ENCODE measurements at places on chromosomes 2 and 18.
A peak's percentile ranks its signal among the peaks of the same experiment; 100 is the strongest.

- no peak for DNase-seq
These were observed 257.2 kb downstream of the SRBD1 start for GRCh38 chr2:45353879-45354278.

DNA sequence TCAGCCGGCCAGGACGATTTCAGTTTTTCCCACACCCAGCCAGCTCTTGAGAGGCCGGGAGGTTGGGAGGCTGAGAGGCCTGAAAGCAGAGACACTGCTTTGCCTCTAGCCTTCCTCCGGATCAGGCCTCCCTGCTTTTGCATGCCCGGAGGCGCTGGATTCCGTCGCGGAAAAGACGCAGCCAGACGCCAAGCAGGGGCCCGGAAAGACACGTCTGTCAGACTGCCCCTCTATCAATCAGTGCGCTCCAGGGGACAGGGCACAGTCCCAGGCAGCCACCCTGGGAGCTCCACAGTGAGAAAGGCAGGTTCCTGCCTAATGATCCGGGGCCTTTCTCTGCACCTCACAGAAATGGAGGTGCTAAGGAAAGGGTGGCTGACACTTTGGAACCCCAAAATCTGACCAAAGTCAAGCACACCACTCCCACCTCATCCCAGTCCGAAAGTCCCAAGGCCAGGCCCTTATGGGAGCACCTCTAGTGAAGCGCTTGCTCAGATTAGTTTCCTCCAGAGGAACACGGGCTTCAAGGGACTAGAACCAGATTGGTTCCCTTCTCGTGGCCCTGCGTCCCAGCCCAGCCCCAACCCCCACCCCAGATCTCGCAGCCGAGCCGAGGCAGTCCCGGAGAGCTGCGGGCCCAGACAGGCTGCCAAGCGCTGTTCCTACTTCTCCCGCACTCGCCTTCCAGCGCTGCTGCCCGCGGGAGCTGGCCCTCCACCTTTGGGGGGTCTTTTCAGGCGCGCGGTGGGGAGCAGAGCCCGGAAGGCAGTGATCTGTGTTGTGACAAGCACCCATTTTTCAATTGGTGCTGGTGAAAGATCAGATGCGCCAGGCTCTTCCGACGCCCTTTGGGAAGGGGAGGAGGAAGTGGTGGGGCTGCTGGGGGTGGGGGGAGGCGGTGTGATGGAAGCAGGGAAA is 5.0 kb downstream of the DLX1 start:
- no peak for DNase-seq

GRCh38 chr18:22828171-22828570 is 105.0 kb upstream of the RBBP8 start:
- no peak for DNase-seq

DNA sequence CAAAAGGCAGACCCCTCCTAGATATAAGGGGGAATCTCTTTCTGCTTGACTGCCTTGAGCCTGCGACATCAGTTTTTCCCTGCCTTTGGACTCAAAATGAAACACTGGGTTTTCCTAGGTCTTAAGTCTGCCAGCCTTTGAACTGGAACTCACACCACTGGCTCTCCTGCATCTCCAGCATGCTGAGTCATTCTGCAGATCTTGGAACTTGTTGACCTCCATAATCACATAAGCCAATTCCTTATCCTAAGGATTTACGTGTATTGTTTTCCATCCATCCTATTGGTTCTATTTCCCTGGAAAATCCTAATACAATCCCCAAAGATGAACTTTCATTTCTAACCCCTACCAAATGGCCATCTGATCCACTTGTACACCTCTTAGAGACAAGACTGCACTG is 88.0 kb downstream of the AFF3 start:
- DNase-seq: no peak

GRCh38 chr2:43424262-43425207 is 171.3 kb downstream of the THADA start:
- DNase-seq: peak; percentile 30

DNA sequence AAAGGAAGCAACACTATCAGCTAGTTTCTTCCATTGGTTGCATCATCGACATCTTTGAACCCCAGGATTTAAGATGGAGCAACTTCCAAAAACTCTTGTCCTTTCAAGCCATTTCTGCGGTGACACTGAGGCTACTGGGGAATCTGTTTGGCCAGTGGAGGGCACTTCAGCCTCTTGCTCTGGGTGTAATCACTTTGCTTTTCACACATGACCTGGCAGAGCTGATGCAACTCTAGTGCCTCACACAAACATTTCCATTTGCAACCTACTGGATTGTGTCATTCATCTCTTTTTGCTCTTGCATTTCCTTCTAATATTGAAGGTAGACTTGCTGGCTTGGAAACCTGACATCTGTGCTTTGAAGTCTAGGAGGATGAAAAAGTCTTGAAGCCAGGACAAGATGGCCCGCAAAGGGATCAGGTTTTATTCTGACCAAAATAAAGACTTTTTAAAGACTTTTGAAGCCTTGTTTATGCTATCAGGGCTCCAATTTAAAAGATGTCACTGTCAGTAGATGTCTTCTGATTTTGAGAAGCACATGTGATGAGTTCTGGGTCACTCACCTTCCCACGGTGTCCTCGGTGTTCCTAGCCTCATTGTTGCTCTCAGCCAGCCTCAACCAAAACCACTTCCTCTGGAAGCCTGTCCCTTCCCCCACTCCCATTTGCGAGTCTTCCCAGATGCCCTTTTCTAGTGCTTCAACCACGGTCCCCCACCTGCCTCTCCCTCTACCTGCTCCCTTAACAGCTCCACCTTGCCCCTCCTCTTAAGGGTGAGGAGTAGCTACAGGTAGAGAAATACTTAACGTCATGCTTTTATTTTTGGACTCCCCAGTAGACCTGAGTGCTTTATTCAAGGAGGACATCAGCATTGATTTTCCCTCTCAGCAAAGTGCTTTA is 69.7 kb upstream of the KCNE4 start:
- DNase-seq: peak; percentile 12

GRCh38 chr2:47503481-47504070 is 100.6 kb downstream of the MSH2 start:
- DNase-seq: no peak

- no peak for DNase-seq
These were observed 949.4 kb upstream of the FANCL start for GRCh38 chr2:59190518-59190917.

DNA sequence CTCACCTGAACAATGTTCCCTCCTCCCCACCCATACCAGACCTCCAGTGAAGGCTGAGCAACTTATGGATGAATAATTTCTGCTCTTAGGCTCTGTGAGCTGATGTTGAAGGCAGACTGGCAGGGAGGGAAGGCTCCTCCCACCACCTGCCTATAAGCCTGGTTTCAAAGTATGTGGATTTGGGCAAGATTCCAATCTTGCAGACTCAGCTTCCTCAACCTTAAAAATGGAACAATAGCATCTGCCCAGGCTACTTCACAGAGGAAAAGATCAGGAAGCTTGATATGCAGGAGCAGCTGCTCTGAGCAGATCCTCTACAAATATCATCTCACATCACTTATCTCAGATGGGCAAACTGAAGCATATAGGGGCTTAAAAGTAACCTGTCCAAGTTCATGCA is 112.2 kb downstream of the ZFP36L2 start:
- no peak for DNase-seq

GRCh38 chr2:45450634-45451033 is 160.4 kb downstream of the SRBD1 start:
- DNase-seq: no peak

DNA sequence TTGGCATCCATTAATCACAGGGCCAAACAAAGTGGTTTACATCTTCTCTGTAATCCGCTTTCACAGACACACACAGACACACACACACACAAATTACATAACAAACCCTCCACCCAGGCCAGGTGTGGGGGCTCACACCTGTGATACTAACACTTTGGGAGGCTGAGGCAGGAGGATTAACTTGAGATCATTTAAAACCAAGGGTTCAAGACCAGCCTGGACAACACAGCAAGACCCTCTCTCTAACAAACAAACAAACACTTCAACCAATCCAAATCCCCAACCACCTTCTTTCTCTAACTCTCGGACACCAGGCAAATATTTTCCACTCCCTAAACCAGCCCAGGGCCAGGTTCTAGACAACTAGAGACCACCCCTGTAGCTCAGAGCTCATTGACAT is 79.5 kb upstream of the XPO1 start:
- no peak for DNase-seq

DNA sequence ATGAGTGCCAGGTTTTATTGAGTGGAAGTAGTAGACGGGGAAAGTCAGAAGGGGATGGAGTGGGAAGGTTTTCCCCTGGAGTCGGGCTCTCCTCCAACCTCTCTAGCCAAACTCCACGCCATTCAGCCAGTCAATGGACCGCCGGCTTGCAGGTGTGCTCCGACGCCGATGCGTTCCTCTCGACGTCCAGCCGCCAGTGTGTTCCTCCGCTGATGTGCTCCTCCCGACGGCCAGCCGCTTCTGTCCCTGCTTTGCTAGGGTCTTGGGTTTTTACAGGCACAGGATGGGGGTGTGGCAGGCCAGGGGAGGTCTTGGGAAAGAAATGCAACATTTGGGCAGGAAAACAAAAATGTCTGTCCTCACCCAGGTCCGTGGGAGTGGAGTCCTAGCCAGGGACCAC is 94.3 kb upstream of the TEX51 start:
- DNase-seq: no peak

DNA sequence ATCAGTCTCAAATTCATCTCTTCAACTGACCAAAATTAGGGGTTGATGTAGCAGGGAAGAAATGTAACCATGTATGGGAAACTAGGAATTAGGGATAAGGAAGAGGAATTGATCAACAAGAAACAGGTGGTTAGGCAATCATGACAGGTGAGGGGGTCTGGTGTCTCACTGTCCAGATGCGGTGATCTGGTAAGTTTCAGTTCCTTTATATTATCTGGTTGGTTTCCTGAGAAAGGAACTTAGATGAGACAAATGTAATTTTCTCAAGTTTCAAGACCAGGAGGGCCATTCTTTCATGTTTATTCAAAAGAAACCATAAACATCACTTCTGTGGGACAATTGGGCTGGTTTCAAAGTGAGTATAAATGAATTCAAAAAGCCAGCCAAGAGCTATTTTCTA is 306.2 kb upstream of the KCNJ3 start:
- no peak for DNase-seq

DNA sequence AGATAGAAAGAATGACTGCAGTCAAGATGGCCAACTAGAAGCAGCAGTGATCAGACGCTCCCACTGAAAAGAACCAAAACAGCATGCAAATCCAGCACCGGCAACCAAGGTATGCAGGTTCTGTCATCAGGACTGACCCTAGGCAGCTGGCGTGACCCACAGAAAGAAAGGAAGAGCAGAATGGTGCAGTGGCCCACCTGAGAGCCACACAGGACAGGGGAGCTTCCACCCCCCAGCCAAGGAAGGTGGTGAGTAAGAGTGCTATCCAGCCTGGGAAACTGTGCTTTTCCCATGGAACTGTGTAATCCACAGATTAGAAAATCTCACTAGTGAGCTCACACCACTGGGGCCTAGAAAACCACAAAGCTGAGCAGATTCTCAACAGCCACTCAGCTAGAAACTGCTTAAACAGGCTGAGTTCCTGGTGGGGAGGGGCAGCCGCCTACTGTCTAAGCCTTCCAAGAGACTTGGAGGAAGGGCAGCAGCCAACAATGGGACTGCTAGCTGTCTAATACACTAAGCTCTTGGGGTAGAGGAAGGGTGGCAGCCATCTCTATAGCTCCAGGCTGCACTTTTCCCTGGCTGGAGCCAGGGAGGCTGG is 127.9 kb downstream of the EVA1A start:
- DNase-seq: no peak

GRCh38 chr18:54720620-54721019 is 107.7 kb upstream of the RAB27B start:
- no peak for DNase-seq

DNA sequence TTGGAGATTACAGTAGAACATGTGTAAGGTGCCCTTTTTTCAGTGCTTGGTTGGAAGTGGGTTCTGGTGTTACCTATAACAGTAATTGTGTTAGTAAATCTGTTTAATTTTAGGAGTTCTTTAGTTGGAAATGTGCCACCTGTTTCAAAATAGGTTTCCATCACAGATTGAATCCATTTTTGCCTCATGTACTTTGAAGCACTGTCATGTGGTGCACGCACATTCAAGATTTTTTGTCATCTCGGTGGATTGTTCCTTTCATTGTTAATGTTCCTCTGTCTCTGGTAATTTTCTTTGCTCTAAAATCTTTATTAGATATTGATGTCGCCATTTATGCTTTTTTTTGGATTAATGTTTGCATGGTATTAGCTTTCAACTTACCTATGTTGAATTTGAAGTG is 1.3 kb downstream of the ATP9B start:
- DNase-seq: no peak

- DNase-seq: no peak
These were observed 150.9 kb downstream of the CD8B2 start for GRCh38 chr2:106638043-106638442.

GRCh38 chr2:210938228-210938627 is 381.8 kb downstream of the CPS1 start:
- DNase-seq: no peak

- no peak for DNase-seq
These were observed 736.8 kb upstream of the SALL3 start for GRCh38 chr18:78242806-78243205.

DNA sequence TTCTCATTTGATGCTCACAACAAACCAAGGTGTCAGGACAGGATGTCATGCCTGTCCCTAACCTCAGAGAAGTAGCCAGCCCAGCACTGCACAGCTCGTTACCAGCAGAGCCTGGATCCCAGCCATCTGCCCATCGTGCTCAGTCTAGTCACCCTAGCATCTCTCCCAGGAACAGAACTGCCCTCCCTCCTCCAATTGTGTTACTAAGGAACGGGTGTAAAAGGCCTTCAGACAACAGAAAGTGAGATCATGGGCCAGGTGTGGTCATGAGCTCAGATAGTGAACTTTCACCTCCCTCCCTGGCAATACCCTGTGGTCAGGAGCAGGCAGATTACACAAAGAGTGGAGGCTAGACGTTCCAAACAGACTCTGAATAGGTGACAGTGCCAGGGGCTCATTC is 111.8 kb upstream of the PPP1CB start:
- DNase-seq: no peak

GRCh38 chr2:201363857-201364560 is 6.9 kb upstream of the FLACC1 start:
- DNase-seq: peak; percentile 32

GRCh38 chr2:137924019-137924418 is 40.3 kb upstream of the HNMT start:
- no peak for DNase-seq

- no peak for DNase-seq
These were observed 249.2 kb downstream of the NBAS start for GRCh38 chr2:15311926-15312325.

GRCh38 chr2:113278742-113279139 is at the start of gene PAX8:
Gene PAX8, minus strand, starts transcription at chr2:113278921. Its CDS starts 527 bp downstream, at chr2:113278394.
- DNase-seq: no peak

- DNase-seq: no peak
These were observed 951.7 kb upstream of the CNTNAP5 start for GRCh38 chr2:123073371-123073770.

- no peak for DNase-seq
These were observed 735.0 kb upstream of the POU3F3 start for GRCh38 chr2:104118889-104119288.

DNA sequence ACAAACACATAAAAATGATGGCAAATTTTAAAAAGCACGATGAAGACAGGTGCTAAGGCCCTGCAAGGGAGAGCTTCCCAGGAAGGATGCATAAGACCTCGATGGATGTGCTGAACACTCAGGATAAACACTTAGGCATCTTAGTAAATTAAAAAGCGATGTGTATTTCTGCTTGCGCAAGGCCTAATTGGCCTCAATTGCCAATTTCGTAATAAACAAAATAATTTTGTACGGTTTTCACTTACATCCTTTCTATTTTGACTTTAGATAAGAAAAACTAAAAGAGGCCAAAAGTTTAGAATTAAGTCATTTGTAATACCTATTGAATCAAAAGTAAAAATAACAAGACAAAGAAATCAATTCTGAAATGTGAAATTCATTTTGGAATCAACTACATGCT is 189.1 kb downstream of the TCF4 start:
- no peak for DNase-seq

- DNase-seq: no peak
These were observed 828.6 kb upstream of the FSHR start for GRCh38 chr2:49982871-49983270.
